ENCODE measurements at places on chromosomes 1 and 21.

GRCh38 chr1:243562473-243562872 lies 287.6 kb downstream of the AKT3 start:
- no peak for DNase-seq

- no peak for DNase-seq
Measured at GRCh38 chr1:150628766-150629114, 672 bp downstream of the ENSA start.

DNA sequence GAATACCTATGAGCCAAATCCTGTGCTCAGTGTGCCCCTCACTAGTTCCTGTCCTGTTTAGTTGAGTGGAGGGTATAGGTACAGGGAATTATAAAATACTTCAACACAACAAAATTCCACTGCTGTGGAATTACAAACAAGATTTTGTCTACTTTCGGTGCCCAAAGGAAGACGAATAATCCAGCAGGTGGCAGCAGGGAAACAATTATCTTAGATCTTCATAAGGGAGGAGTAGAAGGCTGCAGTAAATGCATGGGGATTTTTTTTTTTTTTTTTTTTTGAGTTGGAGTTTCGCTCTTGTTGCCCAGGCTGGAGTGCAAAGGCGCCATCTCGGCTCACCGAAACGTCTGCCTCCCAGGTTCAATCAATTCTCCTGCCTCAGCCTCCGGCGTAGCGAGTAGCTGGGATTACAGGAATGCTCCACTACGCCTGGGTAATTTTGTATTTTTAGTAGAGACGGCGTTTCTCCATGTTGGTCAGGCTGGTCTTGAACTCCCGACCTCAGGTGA lies 2.0 kb upstream of the PIP5K1A start:
- peak; percentile 93 for DNase-seq

DNA sequence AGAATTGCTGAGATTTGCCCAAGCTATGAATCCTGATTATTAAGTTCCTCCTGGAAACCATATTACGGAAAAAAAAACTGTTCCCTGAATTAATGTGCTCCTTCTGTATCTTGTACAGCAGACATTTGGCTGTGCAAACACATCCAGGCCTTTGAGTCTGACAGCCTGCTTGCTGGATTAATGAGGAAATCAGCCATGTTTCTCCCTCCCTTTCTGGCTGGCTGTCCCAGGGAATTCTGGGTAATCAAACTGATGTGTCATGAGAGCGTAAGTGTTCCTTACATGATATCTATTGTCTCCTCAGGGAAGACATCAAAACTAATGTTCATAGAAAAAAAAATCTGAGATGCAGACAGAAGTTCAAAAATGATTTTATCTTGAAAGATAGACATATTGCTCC lies 18.8 kb downstream of the PGBD5 start:
- no peak for DNase-seq

- no peak for DNase-seq
Measured at GRCh38 chr21:33266789-33267135, 595 bp downstream of the IL10RB start.

DNA sequence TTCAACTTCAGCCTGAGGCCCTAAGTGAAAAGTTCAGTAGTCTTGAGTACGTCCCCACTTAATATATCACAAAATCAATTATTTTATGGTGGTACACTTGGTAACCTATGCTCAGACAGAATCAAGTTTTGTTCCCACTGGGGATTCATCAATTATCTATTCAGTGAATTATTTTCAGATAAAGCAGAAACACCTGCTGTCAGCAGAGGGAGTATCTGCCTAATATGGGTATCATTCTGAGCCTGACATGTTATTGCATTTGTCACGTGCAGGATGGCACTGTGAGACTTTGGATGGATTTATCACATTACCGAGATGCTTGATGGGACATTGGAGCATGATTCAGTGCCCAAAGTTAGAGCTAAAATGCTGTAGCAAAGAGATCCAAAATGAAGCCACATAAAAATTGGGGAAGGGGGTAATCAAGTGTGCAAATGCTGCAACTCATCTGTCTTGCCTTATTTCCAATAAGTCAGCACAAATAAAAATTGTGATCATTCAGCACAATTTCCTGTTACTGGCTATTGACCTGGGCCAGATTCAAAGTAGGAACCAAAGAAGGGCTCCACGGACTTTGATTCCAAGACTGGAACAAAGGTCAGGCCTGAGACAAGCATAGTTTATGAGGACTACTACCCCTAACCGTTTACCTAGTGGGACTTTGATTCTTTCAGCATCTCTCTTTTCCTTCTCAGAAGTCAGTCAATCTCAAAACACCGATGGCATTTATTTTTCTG lies 657.6 kb downstream of the LMO4 start:
- peak; percentile 5 for DNase-seq

GRCh38 chr1:85462931-85463649 lies 1.9 kb downstream of the DDAH1 start:
- peak; percentile 11 for DNase-seq

DNA sequence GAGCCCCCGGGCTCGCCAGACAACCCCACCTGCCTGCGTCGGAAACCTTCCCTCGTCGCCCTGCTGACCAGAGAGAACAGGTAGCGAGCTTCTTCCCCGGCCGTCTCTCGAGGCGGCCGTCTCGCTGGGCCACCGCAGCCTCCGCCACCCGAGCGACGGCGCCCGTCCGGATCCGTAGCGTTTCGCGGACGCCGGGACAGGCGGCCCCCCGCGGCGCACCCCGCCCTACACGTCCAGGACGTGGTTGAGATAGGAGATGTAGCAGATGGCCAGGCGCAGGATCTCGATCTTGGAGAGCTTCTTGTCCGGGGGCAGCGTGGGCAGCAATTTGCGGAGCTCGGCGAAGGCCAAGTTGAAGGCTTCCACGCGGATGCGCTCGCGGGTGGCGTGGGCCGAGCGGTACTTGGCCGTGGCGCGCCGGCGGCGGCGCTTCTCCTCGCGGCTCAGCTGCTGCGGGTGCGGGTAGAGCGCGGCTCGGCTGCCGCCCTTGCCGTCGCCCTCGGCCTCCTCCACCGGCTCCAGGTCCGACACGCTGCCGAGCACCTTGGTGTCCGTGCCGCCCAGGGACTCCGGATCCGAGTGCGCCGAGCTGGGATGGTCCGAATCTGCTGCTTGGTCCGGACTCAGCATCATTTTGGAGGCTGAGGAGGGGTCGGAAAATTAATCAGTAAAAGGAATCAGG lies 3.0 kb downstream of the NHLH2 start:
- no peak for DNase-seq

GRCh38 chr1:113531321-113531720 lies 141.0 kb downstream of the MAGI3 start:
- no peak for DNase-seq

Measured in SW480 (cell line).